ENCODE measurements at places on chromosomes 3 and 15.
A peak's percentile ranks its signal among the peaks of the same experiment; 100 is the strongest.

DNA sequence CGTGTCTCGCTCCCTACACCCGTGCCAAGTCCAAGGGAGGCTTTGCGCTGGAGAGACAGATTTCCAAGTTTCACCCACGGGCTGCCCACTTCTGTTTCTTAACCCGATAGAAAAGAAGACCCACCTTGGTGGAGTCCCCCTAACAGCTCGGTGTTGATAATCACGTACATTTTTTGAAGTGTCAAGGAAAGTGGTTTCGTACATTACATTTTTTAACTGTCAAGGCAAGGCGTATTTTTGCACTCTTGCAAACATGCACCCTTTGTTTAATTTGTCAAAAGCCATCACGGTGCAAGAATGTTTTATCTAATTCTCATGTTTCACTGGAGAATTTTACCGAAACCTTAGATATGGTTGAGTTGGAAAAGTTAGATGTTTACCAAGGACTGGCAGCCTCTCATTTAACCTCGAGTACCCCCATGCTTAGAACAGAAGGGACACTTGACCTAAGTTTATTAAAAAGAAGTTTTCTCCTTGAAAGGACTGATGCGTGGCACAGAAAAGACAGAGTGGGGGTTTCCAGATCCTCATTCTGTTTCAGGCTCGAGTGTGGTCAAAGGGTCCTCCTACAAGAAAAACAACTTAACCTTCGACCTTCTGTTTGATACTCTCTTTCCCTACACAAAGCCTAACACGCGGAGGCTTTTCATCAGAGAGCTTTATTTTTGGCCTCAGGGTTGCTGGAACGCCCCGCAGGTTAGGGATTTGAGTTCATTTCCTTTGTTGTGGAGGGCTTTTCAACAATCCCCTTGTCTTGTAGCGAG lies 882 bp downstream of the GXYLT2 start:
- peak; percentile 75 for DNase-seq

DNA sequence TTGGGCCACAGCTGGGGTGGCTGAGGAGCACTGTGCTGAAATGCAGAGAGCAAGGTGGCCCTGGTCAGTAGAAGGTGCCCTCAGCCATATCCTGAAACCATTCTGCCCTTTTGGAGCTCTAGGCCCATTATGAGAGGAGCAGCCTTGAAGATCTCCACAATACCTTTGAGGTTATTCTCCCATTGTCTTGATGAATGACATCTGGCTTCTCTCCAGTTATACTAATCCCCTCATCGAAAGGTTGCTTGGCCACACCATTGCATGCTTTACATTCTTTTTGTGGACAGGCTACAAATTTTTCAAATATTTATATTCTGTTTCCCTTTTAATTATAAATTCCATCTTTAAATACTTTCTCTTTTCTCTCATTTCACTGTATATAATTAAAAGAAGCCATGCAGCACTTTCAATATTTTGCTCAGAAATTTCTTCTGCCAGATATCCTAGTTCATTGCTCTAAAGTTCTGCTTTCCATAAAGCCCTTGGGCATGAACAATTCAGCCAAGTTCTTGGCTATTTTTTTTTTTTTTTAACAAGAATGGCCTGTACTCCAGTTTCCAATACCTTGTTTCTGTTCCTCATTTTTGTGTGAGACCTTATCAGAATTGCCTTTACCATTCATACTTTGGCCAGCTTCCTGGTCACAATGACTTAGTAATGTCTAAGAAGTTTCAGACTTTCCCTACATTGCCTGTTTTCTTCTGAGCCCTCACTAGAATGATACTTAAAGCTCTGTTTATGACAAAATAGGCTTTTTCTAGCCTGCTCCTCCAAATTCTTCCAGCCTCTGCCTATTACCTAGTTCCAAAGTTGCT lies 138.9 kb upstream of the SGO1 start:
- no peak for DNase-seq

- peak; percentile 81 for DNase-seq
Measured at GRCh38 chr3:187967993-187968392, 186.0 kb upstream of the LPP start.

- DNase-seq: no peak
Measured at GRCh38 chr3:136247855-136248590, 2.1 kb upstream of the PCCB start.

DNA sequence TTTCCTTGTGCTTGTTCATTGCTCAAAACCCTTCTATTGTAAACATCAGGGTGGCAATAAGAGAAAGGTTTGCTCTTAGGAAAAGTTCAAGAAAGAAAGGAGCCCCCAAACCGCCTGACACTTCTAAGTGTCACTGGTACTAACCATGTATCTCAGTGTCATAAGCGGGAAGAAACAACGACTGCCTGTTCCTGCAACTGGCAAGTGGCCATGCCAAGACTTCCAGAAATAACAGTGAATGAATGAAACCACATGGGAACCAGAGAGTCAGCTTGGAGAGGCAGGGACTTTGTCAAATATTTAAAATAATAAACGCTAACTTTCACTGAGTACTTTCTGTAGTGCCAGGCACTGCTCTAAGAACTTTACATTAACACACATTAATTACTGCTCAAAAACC lies 1.1 kb downstream of the PLSCR2 start:
- no peak for DNase-seq

DNA sequence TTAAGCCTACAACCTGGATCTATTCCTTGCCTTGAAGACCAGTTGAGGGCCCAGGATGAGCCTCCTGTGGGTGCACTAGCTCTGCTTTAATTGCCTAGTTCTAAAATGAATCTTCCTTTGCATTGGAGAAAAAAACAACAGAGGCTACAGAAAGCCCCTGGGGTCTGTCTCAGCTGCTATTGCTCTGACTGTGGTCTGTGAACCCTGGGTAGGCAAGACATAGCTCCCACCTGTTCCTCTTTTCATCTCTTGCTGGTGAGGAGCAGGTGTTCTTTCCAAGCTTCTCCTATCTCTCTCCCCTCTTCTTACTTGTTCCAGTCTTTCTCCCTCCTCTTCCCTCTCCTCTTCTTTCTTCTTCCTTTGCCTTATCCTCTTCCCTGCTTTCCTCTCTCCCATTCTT lies 28.8 kb downstream of the RBP2 start:
- no peak for DNase-seq

- DNase-seq: no peak
Measured at GRCh38 chr3:24951180-24951579, 456.5 kb upstream of the THRB start.

DNA sequence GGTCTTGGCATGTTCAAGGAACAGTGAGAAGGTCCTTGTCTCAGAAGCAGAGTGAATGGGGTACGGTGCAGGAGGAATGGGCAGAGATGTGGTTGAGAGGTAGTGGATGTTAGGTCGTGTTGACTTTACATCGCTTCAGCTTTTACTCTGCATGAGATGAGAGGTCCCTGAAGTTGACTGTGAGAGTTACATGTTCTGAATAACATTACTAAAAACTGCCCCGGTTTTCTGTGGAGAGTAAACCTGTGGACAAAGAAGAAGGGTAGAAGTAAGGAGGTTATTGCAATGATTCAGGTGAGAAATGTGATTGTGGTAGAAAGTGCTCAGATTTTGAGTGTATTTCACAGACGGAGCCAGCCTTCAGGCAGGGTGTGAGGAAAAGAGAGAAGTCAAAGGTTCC lies 105.6 kb downstream of the ARNT2 start:
- no peak for DNase-seq

GRCh38 chr3:147736226-147736625 lies 327.1 kb downstream of the ZIC1 start:
- DNase-seq: no peak

GRCh38 chr15:73330206-73331051 lies 38.3 kb downstream of the HCN4 start:
- DNase-seq: peak; percentile 51

DNA sequence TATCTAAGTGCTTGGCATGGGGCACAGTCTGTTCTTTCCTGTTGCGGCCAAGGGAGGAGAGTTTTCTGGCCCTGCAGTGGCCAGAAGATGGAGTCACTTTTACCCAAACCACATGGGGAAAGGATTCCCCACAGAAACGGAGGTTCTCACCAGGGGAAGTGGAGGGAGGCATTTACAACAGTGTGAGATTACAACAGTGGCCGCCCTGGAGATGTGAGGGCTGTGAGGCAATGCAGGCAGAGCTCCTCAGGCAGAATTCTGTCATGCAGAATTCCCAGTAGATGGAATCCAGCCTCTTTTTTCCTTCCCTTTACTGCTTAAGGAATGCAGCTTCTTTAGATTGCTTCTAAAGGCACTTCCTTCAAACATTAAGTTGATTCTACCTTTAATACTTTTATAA lies 83.1 kb downstream of the CACNA1D start:
- peak; percentile 76 for DNase-seq

GRCh38 chr3:174767853-174768382 lies 91.2 kb upstream of the NAALADL2 start:
- DNase-seq: no peak

GRCh38 chr3:52226229-52226817 lies 878 bp upstream of the TLR9 start:
- DNase-seq: peak; percentile 43

GRCh38 chr15:90883976-90884718 lies at the start of gene FES:
TSS of gene FES (plus strand) at chr15:90884504. CDS start at chr15:90885046, 542 bp downstream.
- DNase-seq: peak; percentile 84
